ENCODE measurements at places on chromosomes 16 and 17.

GRCh38 chr17:78735832-78736525 is 46.1 kb downstream of the CYTH1 start:
- peak; percentile 21 for DNase-seq

- no peak for DNase-seq
Observed at GRCh38 chr16:58847902-58848661, 114.0 kb upstream of the GOT2 start.

- DNase-seq = no peak
Observed at GRCh38 chr16:31696968-31697743, 169.5 kb downstream of the AHSP start.

DNA sequence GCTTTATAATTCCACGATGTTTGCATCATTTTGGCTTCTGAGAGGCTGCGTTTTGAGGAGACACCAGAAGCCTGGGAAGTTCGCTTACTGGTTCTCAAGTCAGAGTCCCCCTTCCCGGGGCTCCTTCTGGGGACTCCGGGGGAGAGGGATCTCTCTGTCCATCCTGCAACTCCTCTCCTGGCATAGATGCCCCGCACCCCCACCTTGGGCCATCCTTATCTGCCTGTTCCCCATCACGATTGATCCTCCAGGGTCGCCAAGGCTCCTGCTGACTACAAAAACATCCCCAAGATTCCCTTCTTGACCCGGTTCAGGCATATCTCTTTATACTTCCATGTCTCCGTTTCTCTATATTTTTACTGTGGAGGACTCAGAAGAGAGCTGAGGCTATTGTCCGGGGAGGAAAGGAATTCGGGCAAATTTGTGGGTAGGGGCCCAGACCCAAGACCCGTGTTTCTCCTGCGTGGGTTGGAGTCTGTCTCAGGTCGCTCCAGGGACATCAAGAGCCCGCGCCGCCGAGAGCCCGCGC is 18.4 kb upstream of the HOXB13 start:
- no peak for DNase-seq

DNA sequence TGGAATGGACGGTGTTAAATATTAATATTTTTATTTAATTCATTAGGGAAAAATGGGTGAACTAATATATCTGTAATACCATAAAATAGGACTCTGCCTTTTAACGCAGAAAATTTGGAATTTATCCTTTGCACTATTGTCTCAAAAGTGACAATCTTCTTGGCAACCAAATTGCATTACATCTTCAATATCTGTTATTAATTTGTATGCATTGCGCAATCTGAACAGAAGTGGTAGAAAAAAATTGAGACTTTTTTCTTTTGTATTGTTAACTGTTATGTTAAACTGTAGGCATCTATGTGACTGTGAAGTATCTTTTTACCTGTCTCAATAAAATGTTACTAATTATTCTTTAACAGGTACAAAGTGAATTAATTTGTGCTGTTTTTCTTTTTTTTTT is 55.6 kb downstream of the PPM1E start:
- DNase-seq = no peak

GRCh38 chr17:70310221-70310672 is 140.9 kb downstream of the KCNJ2 start:
- DNase-seq = no peak

- peak; percentile 53 for DNase-seq
Observed at GRCh38 chr17:42553866-42554249, 1.1 kb downstream of the HSD17B1 start.

- DNase-seq = no peak
Observed at GRCh38 chr17:14514973-14515372, 214.1 kb downstream of the HS3ST3B1 start.

GRCh38 chr17:66450008-66450851 is 147.8 kb downstream of the PRKCA start:
- DNase-seq = no peak

- no peak for DNase-seq
Observed at GRCh38 chr16:88387941-88388627, 5.3 kb downstream of the ZNF469 start.

DNA sequence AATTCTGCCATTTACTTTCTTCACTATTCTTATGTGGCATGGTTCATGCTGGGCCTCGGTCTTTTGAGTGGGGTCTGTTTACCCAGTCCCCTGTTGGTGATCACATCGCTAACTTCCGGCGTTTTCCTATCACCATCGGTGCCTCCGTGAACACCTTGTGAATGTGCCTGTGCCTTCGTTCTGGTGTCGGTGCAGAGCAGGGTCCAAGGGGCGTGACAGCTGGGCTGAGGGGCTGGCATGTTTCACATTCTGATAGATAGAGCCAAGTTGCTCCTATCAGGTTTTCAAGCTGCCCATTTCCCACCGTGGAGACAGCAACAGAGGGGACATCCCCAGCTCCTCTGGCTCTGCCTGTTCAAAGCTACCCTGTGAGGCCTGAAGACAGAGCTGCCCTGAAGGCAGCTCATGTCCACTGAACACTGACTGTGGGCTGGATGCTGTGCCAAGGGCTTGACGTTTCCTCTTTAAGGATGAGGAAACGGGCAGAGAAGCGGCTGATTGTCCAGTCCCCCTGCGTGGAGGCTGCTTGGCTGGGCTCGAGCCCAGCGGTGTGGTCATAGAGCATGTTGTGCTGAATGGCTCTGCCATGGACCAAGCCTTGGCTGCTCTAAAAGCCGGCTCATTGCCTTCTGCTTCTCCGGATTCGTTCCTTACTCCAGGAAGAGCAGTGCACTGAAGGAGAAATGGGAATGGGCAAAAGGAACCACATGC is 17.0 kb downstream of the DHODH start:
- no peak for DNase-seq

- DNase-seq = no peak
Observed at GRCh38 chr16:78137782-78138616, 38.5 kb downstream of the WWOX start.

GRCh38 chr17:1643999-1644492 is 1.5 kb downstream of the SCARF1 start:
- DNase-seq = peak; percentile 51

DNA sequence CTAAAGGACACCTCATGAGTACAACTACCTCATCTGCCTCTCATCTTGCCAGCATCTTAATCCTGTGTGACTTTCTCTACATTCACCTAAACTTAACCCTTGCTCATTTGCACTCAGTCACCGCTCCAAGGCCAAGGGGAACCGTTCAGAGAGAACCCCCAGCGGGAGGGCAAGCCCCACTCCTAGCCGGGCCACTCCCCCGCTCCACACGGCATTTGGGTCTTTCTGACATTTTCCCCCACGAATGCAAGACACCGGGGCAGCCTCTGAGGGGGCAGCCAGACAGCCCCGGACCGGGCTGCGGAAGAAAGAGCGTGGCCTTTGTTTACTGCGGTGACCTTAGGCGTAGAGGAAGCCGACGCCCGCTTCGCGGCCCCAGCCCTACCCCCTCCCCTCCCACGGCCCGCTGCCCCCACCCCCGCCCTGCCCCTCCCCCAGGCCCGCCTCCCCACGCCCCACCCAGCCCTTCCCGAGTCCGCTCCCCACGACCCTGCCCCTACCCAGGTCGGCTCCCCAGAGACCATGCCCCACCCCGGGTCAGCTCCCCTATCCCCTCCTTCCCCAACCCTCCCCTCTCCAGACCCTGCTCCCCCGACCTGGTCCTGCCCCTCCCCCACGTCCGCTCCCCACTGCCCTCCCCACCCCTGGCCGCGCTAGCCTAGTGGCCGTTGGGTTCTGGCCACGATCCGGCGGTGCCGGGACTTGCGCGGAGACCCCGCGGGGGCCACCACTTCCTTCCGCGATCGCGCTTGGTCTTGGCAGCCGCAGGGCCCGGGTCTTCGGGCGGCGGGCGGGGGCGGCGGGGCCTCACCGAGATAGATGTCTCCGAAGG is 789 bp downstream of the CSNK1D start:
- peak; percentile 63 for DNase-seq

- DNase-seq = peak; percentile 55
Observed at GRCh38 chr17:78923660-78924453, 1.3 kb downstream of the TIMP2 start.

DNA sequence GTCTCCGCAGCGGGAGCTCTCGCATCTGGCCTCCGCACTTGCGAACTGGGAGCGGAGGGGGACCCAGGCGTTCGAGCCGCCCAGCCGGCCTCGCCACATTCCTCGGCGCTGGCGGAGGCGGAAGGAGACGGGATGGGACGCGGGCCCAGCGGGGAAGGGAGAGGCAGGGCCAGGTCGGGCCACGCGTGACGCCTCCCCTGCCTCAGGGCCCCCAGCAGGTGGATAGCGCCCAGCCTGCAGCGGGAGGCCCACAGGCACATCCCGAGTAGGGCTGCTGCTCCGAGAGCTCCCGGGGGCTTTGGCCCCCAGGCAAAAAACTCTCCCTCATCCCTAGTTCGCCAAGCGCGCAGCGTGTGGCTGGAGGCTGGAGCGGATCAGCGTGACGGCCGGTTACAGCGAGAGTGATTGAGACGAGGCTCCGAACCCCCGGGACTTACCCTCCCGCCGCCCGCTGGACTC is 800 bp downstream of the PLEKHH3 start:
- no peak for DNase-seq

DNA sequence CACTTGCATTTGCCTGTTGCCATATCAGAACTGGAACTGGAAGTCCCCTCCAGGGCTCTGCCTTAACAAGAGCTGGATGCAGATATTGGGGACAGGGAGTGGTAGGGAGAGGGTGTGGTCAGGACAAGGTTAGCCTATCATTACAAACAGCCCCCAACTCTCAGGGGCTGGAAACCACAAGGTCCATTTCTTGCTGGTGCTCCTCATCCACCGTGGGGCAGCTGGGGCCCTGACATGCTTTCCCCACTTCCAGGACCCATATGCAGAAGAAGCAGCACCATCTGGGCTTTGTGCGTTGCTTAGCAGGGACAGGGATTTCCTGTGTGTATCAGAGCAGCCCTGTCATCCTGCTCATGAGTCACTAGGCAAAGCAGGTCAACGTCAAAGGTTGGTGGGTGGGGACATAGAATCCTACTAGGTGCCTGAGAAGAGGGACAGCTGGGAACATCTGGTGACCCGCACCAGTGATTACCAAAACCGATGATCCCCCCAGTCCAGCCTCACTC is 26.9 kb downstream of the RGS9 start:
- peak; percentile 59 for DNase-seq

- DNase-seq = no peak
Observed at GRCh38 chr17:68509141-68510057, 2.8 kb upstream of the PRKAR1A start.

DNA sequence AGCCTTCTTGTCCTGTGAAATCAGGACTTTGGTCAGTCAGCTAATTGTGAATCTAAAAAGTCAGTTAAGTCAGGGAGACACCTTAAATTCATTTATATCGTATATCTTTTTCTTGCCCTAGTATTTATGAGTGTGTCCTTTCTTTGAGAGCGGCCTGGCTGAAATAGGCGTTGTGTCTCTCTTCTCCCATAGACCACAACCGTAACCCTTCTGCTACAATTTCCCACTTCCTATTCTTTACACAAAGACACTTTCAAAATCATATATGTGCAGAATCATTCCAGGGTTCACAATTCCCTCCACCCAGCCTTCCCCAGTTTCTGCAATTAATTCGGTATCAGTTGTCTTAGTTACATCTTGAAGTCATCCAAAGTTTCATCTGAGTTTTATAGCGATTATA is 14.0 kb upstream of the COTL1 start:
- no peak for DNase-seq

DNA sequence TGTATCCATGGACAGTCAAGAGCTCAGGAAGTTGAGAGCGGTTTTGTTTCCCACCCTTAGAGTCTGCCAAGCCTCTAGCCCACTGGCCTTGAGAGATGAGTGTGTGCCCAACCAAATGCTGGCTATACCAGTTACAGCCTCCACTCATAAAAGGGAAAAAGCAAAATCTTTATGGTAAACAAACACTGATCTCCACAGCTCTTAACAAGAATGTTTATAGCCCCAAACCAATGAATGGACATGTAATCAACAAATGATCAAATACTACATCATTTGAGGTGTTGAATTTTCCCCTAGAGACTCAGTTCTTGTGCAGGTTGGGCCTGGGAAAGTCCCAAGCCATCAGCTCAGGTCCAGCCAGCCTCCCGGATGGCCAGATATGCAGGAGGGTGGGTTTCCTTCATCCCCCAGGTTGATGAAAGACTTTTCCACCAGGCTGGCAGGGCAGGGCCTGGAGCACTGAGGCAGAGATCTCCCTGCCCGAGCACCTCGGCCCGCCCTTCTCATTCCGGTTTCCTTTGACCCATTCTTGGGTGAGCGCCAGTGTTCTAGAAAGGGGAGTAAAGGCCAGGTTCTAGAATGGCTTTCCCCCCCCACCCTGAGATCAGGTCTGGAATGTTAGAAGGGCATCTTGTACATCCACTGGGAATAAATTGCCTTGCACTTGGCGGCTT is 3.9 kb upstream of the EFTUD2 start:
- no peak for DNase-seq

GRCh38 chr16:47872225-47872624 is 283.6 kb downstream of the ABCC12 start:
- DNase-seq = no peak

DNA sequence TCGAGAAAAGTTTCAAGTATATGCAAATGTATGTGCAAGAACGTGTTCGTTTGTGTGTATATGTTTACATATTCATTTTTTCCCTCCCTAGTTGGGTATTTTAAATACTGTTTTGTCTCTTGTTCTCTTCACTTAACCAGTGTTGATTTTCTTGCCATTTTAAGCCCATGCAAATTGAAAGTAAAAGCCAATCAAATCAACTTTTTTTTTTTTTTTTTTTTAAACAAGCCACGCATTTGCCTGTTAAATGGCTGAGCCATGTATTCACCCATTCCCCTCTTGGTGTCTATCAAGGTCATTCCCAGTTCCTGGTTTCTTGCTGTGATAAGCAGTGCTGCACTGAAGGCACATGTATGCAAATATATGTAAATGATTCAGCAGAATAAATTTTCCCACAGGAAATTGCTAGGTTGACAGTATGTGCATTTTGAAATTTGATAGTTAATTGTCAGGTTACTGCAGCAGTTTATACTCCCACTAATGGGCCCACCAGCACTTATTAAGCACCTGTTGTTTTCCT is 12.2 kb downstream of the ABCC1 start:
- DNase-seq = no peak

DNA sequence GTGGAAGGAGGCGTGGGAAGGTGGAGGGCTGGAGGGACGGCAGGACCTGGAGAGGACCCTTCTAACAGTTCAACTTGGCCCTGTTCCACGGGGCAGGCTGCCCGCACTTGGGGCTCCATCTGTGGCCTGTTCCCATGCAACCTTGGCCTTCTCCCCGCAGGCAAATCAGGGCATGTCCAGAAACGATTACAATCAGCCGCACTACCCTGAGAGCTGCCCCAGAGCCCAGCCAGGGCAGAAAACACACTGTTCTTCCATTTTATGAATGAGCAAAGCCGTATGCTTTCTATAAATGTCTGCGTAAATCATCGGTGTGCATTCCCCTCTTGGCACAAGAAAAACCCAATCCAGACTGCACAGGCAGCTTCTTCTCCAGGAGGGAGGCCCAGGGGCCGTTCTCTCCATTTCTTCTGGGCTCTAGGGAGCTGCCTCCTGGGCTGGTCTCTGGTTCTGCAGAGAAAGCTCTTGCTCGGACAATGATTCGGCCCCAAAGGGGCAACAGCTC is 228.7 kb downstream of the SOX9 start:
- DNase-seq = no peak
